Activated CD4-positive, alpha-beta T cell treated with anti-CD3 and anti-CD28 coated beads for 4 hours (primary cell): ENCODE measurements at places on chromosomes 1 and 21.

DNA sequence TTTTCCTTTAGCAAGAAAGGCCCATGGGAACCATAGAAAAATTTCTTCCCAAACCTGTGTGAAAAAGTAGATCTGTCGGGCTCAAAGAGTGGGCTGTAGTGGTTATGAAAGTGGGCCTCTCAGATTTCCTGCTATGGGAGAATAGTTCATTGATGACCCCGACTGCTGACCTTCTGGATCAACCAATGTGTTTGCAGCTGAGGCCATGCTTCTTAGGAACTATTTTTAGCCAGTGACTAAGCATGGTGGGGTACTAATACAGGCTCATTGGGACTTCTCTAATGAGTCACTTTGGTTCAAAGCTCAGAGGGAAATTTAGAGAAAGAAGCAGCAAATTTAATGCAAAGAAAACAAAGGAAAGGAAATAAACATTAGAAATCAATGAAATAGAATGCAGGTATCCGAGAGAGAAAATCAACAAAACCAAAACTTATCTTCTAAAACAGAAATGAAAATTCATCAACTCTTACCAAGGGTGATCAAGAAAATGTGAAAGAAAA lies 12.6 kb upstream of the PSMA5 start:
- DNase-seq = no peak

DNA sequence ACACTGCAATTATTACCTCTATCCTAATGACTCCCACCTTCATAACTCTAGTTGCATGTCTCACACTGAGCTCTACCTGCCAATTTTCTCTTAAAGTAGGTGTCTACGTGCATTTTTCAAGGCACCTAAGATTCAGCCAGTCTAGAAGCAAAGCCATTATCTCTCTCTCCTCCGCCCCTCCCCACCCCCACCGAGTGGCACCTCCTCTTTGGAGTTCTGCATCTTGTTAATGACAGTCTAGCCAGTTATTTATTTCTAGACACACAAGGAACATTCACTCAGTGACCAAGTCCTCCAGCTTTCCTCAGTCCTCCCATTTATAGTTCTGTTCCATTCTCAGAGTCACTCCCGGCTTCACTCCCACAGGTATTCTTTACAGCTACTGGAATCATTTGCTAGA lies 47.6 kb downstream of the ASTN1 start:
- no peak for DNase-seq

DNA sequence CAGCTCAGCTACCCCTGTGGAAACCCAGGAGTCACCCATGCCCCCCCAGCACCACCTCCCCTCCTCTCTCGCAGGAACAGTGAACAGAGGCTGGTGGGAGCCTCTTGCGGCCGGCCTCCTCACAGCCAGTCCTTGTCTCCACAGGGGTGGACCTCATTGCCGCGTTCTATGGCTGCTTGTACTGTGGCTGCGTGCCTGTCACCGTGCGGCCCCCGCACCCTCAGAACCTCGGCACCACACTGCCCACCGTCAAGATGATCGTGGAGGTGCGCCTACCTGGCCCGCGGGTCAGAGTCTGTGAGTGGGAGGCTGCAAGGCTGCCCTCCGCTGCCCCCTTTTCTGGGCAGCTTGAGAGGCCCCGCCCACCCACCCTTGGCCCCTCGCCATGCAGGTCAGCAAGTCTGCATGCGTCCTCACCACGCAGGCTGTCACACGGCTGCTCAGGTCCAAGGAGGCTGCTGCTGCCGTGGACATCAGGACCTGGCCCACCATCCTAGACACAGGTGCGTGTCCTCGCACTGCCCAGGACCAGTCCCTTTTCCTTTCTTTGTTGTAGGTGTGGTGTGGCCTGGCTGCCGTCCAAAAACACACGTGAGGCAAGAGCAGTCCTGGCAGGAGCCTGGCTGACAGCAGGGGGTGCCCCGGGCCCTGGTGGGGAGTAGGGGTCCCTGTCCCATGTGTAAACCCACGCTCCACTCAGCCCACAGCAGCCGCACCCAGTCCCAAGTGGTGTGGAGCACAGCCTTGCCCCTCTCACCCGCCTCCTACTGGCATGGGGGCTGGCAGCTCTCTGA lies 50.3 kb downstream of the S100B start:
- DNase-seq = no peak

DNA sequence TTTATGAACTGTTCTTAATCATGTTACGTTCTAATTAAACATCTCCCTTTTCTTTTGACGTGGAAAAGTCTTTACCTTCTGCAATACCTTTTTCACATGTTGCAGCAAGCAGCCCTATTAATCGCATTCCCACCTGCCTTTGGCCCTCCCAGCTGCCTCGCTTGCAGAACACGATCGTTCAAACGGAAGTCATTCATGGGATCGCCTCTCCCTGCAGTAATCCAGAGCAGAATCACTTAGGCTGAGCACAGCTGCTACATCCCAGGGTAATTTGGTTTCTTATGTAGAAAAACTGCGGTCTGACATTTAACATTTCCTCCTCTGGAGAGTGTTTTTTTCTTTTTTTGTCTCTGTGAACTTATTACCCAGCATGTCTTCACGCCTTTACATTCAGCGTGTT lies 206.3 kb downstream of the KIF26B start:
- no peak for DNase-seq

- DNase-seq = no peak
Observed at GRCh38 chr1:235366286-235366685, 941 bp upstream of the TBCE start.
